ENCODE measurements at places on chromosomes 2 and 18.

DNA sequence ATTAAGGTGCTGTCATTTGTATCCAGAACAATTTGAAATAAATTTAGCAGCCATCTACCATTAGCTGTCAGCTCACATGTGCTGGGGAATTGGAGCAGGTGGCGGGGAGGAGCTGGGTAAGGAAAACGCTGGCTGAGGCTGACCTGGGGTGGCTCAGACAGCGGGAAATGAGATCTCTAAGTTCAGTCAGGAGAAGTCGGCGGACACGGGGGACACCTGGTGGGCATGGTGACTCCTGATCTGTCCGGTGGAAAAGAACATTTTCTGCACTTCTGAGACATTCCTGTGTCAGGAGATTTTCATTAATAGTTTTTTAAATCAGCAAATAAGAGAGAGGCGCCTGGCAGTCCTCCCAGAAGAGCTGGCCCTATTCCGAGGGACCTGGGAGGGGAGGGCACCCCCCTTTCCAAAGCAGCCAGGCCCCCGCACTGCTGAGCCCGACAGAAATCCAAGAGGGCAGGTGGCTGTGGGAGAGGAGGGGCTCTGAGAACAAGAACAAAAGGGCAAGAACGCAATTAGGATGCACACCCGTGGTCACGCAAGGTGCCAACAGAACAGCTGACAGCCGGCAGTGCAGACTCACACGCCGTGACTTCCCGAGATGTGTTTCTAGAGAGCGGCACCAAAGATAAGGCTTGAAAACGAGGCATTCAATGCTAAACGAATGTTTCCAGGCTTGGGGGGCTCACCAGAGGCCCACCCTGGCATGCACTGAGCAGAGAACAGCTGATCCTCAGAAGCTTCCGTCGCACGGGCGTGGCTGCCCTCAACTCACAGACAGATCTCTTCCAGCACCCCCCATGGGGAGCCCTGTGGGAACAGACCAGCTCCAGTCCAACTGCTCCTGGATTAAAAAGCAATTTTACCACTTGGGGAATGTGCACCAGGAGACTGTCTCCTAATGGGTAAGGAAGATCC is 26.4 kb downstream of the SLC66A2 start:
- no peak for DNase-seq

DNA sequence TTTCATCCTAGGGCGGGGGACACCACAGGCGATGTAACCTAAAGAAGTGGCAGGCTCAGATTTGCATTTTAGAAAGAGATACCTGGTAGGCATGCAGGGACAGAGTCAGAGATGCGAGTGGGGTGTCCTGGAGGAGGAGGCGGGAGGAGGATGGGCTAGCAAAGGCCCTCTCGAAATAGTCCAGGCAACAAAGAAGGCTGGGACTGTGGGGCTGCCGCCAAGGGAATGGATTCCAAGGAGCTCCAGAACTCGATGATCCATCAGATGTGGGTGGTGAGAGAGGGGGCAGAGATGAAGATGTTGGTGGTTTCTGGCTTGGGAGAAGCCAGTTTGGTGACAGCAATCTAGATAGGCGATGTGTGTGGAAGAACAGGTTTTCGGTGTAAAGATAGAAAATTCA is 12.5 kb upstream of the INPP5D start:
- DNase-seq: no peak

GRCh38 chr2:3641841-3642421 is 16.1 kb upstream of the ALLC start:
- DNase-seq: no peak

GRCh38 chr2:187408926-187409325 is 39.1 kb downstream of the CALCRL start:
- DNase-seq: no peak
